Caudate nucleus (tissue), 63 donors: ENCODE measurements at places on chromosomes 4 and X.

- no peak for DNase-seq
Measured at GRCh38 chr4:7009564-7009963, 33.6 kb upstream of the TADA2B start.

- DNase-seq: no peak
Measured at GRCh38 chr4:1717129-1718094, 3.7 kb downstream of the TMEM129 start.

DNA sequence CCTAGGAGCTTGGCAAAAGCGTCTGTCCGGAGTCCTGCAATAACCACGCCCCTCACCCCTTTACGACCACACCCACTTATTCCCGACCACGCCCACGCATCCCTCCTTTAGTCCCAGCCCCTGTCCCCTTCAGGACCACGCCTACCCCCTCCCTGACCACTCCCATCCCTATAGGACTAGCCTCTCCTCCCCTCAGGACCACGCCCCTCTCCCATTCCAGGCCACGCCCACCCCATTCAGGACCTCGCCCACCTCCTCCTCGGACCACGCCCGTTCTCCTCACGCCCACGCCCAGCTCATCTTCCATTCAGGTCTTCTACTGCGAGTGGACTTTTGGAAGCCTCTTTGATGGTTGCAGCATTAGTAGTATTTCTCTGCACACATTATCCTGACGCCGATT lies 131.2 kb upstream of the STX18 start:
- DNase-seq: no peak

DNA sequence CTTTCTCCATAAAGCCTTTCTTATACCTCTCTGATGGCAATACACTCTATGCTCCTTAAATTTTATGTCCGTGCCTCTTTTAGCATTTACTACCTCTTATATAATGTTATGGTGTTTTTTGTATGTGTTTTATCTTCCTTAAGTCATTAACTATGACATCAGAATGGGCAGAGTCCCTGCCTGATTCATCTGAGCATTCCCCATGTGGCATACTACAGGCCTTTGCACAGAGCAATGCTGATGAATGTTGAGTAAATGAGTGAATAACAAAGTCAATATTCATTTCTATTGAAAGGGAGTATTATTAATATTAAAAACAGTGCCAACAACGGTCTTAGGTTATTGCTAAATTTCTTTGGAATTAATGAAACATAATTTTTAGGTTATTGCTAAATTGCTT lies 18.8 kb upstream of the RPS6KA3 start:
- DNase-seq: no peak

- DNase-seq: no peak
Measured at GRCh38 chr4:133440404-133440803, 291.3 kb downstream of the PCDH10 start.

DNA sequence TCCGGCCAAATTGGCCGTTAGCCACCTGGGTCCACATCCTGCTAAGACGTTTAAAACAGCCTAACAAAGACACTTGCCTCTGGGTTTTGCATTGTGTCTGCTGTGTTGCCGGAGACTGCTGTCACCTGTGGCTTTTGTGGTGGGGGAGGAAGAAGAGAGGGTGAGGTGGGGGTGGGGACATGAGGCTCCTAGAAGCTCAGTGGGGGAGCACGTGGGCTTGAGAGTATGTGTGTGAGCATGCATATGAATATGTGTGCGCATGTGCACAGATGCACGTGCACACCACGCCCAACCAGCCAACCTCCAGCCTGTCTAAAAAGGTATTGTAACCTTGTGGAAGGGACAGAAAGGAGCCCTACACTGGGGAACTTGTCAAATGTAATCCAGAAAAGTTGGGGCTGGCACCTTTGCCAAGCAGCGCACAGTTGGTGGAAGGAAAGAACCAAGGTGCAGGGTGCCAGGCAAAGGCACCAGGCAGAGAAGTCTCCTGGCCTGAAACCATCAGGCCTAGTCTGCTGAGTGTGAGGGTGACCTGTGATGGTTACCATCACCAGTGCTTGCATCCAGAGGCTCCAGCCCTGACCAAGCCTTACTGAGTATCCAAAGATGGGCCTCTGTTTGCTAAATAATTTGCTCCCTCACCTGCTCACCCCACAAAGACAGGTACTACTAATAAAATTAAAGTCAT lies 10.1 kb upstream of the SASH3 start:
- DNase-seq: no peak

GRCh38 chrX:72713130-72713529 lies 976 bp downstream of the PHKA1 start:
- no peak for DNase-seq

DNA sequence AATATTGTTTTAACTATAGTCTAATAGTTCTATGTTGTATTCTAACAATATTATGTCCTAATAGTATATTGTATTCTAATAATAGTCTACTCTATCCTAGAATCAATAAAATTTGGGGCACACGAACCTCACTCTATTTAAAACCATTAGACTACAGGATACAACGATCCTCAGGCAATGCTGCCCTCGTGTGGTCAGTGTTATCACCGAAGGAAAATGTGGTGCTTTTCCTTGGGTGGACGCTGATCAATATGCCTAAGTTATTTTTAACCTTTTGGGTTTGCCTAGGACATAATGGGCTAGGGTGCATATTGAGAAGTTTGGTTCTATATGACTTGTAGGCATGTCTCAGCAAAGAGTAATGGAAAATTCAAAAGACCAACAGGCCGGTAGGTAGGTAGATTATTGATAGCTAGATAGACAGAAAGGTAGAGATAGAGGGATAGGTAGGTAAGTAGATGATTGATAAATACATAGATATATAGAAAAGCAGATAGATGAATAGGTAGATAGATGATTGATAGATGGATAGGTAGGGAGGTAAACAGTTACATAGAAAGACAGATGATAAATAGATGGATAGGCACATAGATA lies 75.1 kb downstream of the PRKX start:
- no peak for DNase-seq
